8988T (cell line): ENCODE measurements at places on chromosomes 7 and 10.

DNA sequence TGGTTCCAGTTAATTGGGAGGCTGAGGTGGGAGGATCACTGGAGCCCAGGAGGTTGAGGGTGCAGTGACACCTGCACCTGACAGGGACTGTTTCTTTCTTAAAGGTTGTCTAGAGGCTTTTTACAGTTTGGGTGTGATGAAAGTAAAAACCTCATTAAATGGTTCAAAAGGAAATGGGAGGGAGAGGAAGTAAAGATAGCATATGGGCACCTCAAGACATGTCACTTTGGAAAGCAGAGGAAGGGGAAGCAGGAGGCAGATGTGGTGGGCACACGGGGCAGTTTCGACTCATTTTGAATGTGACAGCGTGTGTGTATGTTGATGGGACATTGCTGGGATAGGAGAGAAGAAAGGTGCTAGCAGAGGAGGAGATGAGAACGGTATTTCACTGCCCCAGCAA is 203.1 kb downstream of the MLLT10 start:
- DNase-seq: no peak

DNA sequence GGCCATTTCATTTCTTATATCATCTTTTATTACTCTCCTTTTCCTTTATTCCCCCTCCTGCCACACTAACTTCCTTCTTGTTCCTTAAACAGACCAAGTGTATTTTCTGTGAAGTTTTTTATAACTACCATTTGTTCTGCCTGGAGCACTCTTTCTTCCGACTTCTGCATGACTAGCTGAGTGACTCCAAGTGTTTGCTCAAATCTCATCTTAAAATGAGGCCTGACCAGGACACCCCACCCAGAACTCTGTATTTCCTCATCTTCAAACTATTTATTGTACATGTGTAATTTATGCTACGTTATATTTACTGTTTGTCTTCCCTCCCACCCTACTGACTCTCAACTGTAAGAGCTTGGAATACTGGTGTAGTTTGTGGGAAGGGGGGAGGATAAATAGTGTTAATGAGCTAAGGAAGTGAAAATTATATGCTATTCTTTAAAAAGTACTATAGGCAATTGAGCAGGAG is 3.2 kb downstream of the MINDY3 start:
- DNase-seq: no peak

GRCh38 chr7:83693256-83693655 is 44.3 kb upstream of the SEMA3E start:
- no peak for DNase-seq

DNA sequence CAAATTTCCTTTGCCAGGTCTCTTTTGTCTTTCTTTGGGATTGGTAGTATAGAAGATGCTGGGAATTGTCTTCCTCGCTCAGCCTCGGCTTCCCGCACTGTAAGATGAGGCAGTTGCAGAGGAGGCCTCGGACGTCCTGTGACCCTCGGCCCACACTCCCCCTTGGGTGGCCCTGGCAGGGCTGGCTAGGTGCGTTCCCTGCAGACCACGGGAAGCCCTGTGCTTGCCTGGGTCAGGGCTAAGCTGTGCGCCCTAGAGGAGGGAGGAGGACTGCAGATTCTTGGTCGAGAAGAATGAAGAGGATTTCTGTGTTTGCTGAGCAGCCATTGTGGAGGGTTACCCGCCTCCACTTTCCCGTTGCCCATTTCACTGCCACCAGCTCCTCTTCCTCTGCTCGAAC is 42.8 kb downstream of the WIPI2 start:
- DNase-seq: no peak

DNA sequence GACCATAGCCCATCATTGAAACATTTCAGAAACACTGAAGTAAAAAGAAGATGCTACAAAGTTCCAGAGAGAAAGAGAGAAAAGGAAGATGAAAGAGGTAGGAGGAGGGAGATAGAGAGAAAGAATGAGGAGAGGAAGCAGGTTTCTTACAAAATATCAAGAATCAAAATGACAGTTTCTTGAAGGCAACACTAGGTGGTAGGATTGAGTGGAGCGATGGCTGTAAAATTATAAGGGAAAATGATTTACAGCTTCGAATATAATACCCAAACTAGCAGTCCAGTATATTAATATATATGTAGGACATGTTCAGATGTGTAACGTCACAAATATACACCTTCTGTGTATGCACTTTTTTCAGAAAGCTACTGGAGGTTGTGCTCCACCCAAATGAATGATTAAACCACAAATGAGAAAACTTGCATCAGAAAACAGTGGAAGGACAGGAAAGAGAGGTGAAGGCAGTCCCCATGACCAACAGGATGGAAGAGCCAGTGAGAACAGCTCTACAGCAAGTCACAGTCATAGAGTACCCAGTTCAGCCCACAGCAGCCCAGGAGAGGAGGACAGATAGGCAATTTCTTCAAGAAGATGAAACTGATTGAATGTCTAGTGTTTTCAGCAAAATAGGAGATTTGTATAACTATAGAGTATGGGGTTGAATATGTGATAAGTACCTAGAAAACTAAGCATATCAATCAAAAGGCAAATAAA is 151.5 kb upstream of the TARP start:
- no peak for DNase-seq

DNA sequence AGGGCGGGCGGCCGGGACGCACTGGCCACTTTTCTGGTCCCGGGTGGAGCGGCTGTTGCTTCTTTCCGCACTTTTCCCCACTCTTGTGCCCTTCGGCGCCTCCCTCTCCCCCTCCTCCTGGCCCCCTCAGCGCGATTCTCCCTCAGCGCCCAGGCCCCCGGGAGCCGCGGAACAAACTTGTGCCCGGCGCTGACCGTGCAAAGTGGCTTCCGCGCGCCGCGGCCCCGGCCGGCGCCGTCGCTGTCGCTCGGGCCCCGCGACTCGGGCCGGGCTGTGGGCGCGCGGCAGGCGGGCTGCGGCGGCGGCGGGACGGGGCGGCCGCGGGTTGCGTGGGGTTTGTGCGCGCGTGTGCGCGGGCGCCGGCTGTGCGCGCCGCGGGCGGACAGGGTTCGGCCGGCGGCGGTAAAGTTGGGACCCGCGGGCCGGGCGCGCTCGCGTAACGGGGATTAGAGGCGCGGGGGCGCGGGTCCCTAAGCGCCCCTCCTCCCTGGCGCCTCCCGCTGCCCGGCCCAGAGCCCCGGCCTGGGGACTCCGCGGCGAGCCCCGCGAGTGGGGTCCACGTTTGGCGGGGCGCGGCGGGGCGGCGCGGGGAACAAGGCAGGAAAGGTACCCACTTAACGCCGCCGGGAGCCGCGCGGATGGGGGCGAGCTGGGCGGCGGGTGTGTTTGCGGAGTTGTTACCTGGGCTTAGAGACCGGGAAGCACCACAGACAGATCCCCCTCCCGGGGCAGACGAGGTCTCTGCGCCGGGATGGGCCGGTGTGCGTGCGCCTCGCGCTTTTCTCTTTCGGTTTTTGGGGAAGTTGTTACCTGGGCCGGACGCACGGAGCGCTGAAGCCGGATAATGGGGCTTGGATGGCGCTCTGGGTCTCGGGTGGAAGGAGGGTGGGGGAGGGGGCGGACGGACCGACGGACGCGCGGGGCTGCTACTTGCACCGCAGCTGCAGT is 860 bp downstream of the ZEB1 start:
- peak; percentile 44 for DNase-seq

DNA sequence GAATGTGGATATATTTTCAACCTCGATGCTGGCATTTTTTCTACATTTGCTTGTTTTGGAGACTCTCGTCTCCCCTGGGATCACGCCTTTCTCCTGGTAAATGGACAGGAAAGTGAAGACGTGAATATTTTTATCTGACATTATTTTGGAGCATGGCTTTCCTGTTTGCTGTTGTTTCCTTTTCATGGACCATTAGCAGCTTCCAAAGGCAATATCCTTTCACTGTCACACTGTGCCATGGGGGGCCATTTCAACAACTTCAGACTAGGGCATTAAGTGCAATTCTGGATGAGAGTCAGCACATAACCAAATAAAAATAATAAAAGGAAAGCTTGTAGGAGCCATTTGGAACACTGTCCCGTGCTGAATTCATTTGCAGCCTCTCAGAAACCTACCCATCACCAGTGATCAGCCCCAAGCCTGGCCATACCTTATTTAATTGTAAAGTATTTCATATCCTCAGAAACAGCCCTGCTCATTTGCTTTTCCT is 75.9 kb upstream of the NEUROD6 start:
- DNase-seq: no peak

GRCh38 chr10:101467286-101467770 is 113.4 kb downstream of the BTRC start:
- DNase-seq: no peak

DNA sequence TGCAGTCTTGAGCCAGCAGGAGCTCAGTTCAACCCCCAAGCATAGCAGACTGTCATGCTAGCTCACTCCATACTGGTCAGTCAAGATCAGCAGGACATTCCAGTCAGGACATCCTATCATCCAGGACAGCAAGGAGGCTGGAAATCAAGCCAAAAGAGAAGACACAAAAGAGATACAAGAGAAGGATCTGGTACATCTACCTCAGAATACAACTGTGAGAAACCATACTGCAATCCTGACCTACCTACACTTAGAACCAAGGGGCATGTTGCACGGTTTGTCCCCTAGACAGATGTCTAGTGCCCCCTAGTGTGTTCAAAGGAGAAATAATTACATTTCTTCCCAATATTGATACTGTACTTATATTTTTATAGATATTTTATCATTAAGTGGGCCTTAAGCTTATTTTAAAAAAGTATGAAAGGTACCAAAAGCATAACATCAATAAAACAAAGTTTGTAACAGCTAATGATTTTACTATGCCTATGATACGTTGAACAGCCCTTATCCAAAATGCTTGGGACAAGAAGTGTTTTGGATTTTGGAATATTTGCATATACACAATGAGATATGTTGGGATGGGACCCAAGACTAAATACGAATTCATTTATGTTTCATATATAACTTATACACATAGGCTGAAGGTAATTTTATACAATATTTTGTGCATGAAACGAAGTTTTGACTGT is 26.7 kb downstream of the ERCC6 start:
- DNase-seq: no peak

DNA sequence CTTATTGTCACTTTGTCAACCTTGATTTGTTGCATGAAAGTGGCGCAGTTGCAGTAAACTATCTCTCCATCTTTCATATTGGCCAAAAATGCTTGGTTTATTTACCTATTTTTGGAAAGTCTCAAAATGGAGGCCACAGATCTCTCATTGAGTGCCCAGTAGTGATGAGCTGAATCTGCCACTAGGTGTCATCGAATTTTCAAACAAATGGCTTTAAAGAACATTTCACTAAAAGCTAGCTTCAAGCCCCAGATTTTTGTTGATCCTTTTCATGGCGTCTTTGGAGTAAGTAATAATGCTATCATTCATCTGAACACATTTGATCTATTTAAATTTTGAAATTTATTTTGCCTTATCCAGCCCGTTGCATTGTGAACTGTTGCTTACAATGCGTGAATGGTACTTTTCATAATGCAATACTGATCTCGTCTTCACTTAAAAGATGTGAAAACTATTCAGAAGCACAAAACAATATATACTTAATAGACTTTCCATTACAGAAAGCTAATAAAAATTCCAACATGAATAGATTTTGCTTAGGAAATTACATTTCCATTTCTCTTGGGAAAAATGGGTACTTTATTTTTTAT is 236.2 kb downstream of the DNAJB9 start:
- no peak for DNase-seq

- no peak for DNase-seq
Observed at GRCh38 chr10:18343573-18343972, 203.3 kb downstream of the CACNB2 start.

DNA sequence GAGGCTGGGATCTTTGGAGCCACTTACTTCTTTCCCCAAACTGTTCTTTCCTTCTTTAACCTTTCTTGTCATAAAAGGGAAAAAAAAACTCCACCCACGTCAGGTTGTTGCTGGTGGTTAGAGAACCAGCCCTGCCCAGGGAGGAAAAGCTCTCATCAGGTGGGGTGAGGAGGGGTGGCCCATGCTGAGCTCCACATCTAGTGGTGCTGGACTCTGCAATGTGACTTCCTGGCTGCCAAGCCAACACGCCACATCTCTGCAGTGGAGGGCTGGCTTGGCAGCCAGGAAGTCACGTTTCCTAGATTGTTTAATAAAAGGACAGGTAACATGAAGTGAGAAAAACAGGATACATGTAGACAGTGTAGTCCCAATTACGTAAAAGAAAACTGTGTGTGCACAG is 37.4 kb downstream of the WIPF3 start:
- no peak for DNase-seq

- no peak for DNase-seq
Observed at GRCh38 chr10:19169684-19170083, 121.1 kb downstream of the MALRD1 start.

DNA sequence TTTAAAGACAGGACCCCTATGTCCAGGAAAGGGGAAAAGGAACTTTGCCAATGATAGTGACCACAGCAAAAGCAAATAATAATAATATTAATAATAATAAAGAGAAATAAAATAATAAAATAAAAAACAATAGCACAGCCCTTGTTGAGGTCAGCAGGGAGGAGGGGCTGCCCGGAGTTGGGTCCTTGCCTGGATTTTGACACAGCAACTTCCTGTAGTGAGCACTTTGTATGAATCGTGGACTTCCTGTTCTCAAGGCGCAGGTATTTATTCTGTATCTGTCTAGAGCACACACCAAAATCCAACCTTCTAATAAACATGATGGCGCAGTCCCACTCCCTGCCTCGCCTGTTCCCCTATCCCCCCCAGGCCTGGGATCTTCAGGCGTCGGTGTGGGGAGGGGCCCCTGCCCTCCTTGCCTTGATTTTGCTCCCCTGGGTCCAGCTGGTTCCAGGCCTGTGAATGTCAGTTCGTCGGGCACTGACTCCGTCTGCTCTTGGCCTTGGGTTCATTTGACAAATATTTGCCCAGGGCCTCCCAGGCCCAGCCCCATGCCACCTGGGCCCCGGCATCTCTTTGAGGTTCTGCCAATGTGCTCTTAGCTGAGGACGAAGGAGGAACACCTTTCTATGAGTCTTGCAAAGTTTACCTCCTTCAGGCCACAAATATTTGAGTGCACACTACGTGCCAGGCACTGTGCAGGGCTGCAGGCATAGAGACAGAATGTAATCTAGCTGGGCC is 13.9 kb downstream of the TRIM8 start:
- DNase-seq: no peak

GRCh38 chr10:121069061-121069850 is 218.1 kb downstream of the WDR11 start:
- DNase-seq: no peak

GRCh38 chr10:108358912-108359311 is 1194.4 kb upstream of the SORCS1 start:
- peak; percentile 37 for DNase-seq

- DNase-seq: peak; percentile 90
Observed at GRCh38 chr7:151085691-151086620, at the start of gene AGAP3. Gene AGAP3, plus strand, starts transcription at chr7:151086475. Its CDS starts 267 bp downstream, at chr7:151086742.
